ENCODE measurements at places on chromosomes 3 and 15.
A peak's percentile ranks its signal among the peaks of the same experiment; 100 is the strongest.

DNA sequence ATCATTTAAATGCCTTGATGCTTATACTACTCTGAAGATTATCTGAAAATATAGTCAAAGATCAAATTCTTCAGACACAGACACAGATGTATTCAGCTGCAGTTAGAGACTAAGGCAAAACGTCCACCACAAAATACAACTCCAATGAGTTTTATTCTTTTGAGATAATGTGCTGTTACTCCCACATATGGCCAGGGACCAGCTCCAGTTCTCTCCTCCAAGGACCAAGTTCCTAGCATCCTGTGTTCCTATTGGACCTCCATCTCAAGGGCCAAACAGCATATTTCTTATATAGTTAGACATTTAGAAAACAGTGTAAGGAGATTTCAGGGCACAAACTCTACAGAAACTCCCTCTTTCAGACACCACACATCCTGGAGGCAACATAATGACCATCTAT lies 27.1 kb downstream of the IP6K1 start:
- no peak for DNase-seq

- no peak for DNase-seq
These were observed 5.0 kb downstream of the ACOX2 start for GRCh38 chr3:58531956-58532355.

DNA sequence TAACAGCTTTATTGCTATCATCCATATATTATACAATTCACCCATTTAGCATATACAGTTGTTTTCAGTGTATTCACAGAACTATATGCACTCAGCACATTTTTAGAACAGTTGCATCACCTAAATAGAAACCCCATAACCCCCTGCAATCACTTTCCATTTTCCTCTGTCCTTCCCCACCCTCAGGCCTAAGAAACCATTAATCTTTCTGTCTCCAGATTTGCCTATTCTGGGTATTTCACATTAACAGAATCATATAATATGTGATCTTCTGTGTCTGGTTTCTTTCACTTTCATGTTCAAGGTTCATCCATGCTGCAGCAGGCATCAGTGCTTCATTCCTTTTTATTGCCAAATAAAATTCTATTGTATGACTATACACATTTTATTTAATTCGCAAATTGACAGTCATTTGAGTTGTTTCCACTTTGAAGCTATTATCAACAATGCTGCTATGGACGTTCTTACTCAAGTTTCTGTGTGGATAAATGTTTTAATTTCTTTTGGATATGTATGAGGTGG lies 39.8 kb downstream of the ADAMTS17 start:
- DNase-seq = no peak

GRCh38 chr15:98953000-98953787 lies 54.4 kb downstream of the PGPEP1L start:
- DNase-seq = no peak

- no peak for DNase-seq
These were observed 127.0 kb downstream of the PLOD2 start for GRCh38 chr3:146033950-146034349.

DNA sequence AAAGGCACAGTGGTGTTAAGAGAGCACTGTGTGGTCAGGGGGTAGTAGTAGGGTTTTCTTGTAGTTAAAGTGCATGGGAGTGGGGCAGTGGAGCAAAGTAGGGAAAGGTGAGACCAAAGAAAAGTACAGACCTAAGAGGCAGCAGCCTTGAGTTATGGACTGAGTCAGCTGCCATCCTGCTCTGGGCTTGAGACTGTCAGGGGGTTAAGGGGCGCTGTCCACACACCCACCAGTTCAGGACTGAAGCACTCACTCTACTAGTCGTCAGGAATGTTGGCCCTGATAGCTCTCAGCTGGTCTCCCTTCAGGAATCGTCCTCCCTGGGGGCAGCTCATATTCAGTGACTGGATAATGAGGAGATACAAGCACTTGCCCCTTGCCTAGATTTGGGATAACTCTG lies 7.9 kb downstream of the CCR4 start:
- no peak for DNase-seq

DNA sequence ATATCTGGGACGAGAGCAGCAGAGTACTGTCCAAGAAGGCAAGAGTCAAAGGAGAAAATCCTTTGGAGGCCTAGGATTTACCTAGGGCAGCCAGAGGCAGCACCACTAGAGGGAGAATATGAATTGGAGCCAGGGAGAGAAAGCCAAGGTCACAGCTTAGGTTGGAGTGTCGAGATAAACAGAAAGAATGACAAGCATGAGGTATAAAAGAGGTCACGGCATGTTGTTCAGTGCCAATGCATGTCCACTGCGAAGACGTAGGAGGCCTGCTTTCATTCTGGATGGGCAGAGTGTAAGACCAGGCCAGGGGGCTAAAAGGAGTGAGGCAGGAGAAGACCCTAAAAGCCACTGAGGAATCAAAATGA lies 47.2 kb downstream of the THBS1 start:
- DNase-seq = no peak

DNA sequence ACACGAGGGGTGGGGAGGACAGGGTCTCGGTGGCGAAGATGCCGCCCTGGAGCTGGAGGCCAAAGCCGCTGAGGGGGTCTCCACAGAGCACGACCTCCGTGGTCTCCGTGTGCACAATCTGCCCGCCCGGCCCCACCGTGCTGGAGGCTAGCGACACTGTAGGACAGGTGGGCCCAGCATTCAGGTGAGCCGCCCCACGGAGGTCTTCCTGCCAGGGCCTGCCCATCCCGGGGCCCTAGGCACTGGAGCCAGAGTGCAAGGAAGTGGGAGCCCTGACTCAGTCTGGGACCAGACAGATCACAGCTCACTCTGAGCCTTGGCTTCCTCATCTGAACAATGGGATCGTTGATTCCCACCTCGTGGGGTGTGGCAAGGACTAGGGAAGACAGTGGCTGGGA lies 25.8 kb downstream of the GRIP2 start:
- DNase-seq = no peak

- no peak for DNase-seq
These were observed 214.6 kb downstream of the KCNAB1 start for GRCh38 chr3:156334841-156335545.

DNA sequence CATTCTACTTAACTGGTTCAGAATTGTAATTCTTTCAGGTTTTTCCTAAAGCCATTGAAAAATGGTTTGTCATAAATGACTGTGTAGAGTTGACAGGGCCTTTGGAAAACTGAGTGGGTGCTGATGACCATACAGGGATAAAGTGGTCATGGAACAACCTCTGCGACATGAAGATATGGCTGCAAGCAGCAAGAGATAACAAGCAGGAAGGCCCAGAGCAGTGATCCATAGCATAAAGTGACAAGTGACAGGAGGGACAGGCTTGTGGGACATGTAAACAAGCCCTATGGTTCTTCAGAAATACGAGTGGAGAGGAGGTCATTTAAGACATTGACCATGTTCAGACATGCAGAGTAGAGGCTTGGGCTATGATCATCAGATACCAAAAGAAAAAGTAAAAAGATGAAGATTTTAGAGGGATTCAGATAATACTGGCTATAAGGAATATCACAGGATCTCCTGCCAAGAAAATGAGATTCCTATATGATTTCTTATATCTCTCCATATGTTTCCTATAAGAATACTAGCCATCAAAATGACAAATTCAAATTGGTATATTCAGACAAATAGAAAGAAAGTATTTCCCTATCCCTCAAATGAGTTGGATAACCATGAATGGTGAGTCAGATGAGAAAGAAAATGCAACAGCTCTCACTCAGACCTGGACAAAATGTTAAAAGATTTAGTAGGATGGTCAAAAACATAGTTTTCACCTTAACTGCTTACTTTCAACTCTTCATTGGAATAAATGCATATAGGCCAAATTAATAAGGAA lies 827.6 kb upstream of the CFAP20DC start:
- no peak for DNase-seq

GRCh38 chr3:153137626-153138025 lies 24.4 kb upstream of the RAP2B start:
- DNase-seq = no peak

DNA sequence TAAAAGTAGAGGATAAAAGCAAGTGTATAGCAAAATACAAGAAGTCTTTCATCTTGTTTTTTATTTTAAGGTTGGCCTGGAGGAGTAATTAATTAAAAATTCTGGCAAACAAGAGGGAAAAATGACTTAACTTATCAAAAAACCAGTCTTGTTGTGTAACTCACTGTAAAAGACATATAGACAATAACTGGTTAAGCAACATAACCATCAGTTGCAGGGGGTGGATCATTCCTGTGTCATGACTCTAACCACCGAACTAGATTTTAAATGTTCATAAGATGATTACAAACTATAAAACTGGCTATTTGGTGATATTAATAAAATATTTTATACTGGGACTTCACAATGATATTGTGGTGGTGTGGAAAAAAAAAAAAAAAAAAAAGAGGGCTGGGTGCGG lies 130.6 kb downstream of the STAG1 start:
- DNase-seq = no peak

GRCh38 chr15:85314633-85315032 lies 65.8 kb upstream of the AKAP13 start:
- no peak for DNase-seq

DNA sequence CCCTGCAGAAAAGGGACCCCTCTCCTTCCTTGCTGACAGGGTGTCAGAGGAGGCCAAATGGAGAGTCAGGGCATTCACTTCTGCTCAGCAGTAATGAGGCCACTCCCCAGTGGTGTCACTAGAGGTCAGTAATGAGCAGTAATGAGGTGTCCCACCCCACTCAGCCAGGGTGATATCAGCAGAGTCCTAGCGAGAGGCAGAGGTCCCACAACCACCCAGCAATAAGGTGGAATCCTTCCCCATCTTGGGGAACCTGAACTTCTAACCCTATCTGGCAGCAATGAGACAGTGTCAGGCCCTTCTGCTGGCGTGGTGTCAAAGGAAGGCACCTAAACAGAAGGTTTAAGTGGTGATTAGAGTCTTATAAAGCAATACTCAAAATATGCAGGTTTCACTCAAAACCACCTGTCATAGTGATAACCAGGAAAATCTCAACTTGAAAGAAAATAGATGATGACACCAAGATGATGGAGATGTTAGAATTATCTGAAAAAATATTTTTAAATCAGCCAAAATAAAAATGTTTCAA lies 12.9 kb downstream of the OCA2 start:
- peak; percentile 44 for DNase-seq

- DNase-seq = peak; percentile 22
These were observed 542 bp downstream of the INKA1 start for GRCh38 chr3:49803465-49804140.

GRCh38 chr3:188855675-188856074 lies 316.1 kb upstream of the TPRG1 start:
- no peak for DNase-seq

- DNase-seq = no peak
These were observed 67.9 kb upstream of the AKAP13 start for GRCh38 chr15:85312486-85312885.

GRCh38 chr15:67732671-67733374 lies 92.5 kb upstream of the SKOR1 start:
- no peak for DNase-seq

- DNase-seq = no peak
These were observed 52.6 kb upstream of the ATP11B start for GRCh38 chr3:182740710-182741109.

DNA sequence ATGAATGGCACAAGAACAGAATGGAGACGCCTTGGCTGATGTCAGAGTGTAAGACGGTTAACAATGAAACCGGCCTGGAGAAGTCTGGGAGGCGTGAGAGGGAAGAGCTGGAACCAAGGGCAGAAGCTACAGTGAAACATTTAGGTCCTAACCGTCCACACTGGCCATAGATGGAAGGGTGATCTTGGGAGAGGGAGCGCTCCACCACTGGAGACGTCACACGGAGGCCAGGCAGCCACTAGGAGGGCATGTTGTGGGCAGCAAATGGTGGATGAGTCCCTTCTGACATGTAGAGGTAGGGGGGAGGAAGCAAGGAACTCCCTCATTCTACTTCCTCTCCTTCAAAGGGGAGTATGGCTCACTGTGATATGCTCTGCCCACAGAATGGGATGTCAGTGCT lies 23.8 kb downstream of the FEM1B start:
- DNase-seq = no peak

- DNase-seq = no peak
These were observed 5.9 kb upstream of the NGRN start for GRCh38 chr15:90259524-90259923.

GRCh38 chr3:71218508-71218907 lies 365.0 kb downstream of the FOXP1 start:
- DNase-seq = no peak

DNA sequence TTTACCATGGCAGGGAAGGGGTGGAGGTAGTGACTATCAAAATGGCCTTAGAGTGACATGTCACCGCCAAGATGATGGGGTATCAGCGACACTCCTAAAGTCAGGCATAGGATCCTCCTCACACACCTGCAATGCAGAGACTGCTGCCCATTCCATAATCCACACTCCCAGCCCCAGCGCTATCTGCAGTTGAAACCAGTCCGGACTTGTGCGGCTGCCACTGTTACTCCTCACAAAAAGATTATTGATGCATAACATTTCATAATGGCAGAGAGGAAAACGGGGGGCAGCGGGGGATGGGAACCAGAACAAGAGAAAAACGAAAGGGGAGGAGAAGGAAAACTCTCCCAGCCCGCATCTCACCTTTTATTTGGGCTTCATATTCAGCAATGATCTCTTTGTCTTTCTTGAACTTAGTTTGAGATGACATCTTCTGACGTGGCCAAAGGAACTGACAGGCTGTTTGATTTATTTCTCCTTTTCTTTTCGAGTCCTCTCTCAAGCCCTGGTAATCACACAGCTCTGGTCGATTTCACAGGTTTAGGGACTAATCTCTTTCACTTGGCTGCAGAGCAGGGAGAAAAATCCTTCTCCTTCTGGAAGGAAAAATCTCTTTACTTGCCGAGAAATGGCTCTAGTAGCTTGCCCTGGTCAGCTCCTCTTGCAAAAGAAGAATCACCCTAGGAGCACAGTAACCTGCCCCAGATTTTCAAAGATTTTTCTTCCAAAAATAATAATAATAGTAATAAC lies 749 bp downstream of the SRGAP3 start:
- no peak for DNase-seq

DNA sequence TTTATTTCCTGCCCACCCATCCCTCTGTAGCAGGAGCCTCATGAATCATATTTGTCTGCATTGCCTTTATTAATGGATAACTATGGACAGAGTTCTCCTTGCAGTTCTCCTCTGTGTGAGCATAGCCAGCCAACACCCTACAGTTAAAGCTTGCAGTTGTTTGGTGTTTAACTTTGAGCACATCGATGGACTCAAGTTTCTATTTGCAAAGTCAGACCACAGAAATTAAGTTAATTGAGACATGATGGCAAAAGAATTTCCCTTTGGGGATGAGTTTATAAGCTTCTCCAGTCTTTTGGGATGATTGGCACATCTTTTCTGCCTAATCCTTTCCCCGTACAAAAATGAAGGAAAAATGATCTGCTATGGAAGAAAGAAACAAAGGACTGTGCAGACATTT lies 398.9 kb upstream of the THBS1 start:
- no peak for DNase-seq

GRCh38 chr3:170128259-170128976 lies 53.1 kb downstream of the PHC3 start:
- DNase-seq = no peak

- DNase-seq = no peak
These were observed 669.9 kb upstream of the CCDC54 start for GRCh38 chr3:106707347-106707746.

- DNase-seq = no peak
These were observed 7.4 kb upstream of the SST start for GRCh38 chr3:187677604-187678003.

GRCh38 chr3:102466001-102466400 lies 31.2 kb downstream of the ZPLD1 start:
- DNase-seq = no peak
